Progenitor cell of endocrine pancreas (in vitro differentiated cells): ENCODE measurements at places on chromosomes 1 and 21. TPM values are rescaled to one million over a fixed set of nuclear protein-coding genes. Genes with fewer than 3 reads are reported as not detected.

GRCh38 chr1:47030170-47030805 lies 6.8 kb downstream of the CYP4X1 start:
- no peak for DNase-seq

DNA sequence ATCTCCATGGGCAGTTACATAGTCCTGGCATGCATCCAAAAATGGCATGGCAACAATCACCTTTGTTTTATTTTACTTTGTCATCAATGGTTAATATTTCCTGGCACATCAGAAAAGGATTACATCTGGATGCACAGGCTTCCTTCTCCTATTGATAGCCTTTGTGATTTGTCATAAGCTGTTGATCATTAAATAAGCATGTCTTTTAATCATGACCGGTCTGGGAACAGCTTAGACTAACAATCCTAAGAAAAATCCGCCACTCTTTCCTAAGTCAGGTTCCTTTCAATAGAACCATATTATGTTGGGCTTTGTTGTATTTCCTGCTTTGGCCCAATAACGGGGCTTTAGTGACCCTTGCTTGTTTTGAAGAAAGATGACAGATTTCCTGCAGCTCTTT lies 330.6 kb downstream of the DUSP10 start:
- no peak for DNase-seq

DNA sequence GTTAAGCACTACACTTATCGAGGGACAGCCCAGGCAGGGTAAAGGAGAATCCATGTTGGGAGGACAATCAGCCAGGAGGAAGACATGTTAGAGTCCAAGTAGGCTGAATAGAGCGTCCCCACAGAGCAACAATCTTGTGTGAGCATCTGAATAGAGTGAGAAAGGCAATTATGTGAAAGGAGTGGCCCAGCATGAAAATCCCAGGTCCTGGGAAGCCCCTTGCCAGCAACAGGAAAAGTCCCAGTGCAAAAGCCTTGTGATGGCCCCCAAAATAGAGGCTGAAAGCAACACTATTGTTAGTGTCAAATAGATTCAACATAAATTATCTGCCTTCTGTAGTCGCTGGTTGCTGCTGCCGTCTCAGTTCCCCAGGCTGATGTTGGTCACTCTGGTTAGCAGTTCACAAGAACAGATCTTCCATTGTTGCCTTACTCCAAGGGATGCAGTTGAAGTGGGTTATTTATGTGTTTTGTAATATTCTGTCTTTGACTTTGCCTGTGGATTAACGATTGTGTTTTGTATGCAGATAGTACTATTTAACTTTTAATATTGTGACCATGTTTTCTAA lies 12.1 kb upstream of the ABL2 start:
- DNase-seq: no peak

The PLA2G5 gene
- not detected in 2 replicates for total RNA-seq

The WDR3 gene
- 28.6 and 32.6 TPM in 2 replicates for total RNA-seq

The SYT14 gene
- total RNA-seq: 3.7 TPM in 2 replicates

The CD84 gene
- total RNA-seq: not detected in 2 replicates

DNA sequence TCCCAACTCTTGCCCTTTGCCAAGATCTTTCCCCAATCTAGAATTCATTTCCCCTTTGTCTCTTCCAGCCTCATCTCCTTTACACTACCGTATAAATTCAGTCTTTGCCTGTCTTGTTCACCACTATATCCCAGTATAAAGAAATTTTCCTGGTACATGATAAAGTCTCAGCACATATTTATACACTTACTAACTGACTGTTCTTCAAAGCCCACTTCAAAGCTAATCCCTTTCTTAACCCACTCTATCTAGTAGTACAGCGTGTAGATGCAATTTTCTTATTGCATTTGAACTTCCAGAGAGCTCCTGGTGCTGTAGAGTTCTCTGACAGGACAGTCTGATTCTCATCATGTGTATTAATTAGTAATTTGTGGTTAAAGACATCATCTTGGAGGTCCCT lies 78.1 kb downstream of the LRRC53 start:
- DNase-seq: no peak

DNA sequence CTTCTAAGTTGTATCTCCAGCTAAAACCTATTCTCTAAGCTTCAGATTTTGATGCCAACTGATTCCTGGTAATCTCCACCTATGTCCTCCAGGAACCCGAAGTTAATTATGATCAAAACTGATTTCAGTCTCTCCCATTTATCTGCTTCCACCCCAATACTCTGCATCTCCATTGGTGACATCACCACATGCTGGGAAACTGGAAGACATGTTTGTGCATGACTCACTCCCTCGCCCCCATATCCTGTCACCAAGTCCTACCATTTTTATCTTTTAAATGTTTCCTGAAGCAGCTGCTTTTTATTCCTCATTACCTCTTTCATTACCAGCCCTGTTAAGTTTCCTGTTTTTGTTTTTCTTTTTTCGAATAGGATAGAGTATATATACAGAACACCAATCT lies 228.5 kb downstream of the LRRC40 start:
- no peak for DNase-seq

The KCNK2 gene
- total RNA-seq: 0.42 and 0.60 TPM in 2 replicates

GRCh38 chr1:221087919-221088318 lies 208.7 kb downstream of the HLX start:
- DNase-seq: no peak

- DNase-seq: no peak
These were observed 134.9 kb upstream of the B3GALT2 start for GRCh38 chr1:193321242-193321840.

GRCh38 chr1:184593597-184593996 lies 161.1 kb downstream of the EDEM3 start:
- no peak for DNase-seq

The FNDC5 gene
- 6.3 and 7.8 TPM in 2 replicates for total RNA-seq

The PLA2G2A gene
- 2.0 and 2.4 TPM in 2 replicates for total RNA-seq

DNA sequence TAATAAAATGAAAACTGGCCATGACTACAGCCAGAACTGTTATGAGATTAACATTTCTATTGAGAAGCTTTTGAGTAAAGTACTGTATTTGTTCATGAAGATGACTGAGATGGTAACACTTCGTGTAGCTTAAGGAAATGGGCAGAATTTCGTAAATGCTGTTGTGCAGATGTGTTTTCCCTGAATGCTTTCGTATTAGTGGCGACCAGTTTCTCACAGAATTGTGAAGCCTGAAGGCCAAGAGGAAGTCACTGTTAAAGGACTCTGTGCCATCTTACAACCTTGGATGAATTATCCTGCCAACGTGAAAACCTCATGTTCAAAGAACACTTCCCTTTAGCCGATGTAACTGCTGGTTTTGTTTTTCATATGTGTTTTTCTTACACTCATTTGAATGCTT lies 164.0 kb downstream of the NEK7 start:
- no peak for DNase-seq

The USP21 gene
- total RNA-seq: 48.8 and 51.1 TPM in 2 replicates

The C4BPA gene
- total RNA-seq: not detected in 2 replicates

- no peak for DNase-seq
These were observed 41.2 kb downstream of the OLFML2B start for GRCh38 chr1:161982507-161982895.

The LHX8 gene
- 0.22 TPM in 1 of 2 replicates, not detected in the other for total RNA-seq

DNA sequence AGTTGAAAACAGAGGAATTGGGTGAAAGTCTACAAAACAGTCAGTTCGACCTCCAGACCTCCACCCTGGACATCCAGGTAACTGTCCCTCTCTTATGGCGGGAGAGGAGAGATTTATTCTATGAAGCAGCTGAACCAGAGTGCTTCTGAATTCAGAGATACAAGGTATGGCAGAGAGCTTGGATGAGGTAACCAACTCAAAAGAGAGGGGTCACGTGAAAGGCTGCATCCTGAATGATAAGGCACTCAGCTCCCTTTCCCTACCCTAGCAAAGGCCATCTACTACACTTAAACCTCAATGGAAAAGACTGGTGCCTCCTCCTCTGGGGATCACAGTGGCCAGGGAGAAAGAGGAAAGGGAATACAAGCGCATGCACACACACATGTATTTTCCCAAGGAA lies 88.4 kb upstream of the KCNA3 start:
- no peak for DNase-seq

- DNase-seq: no peak
These were observed 10.5 kb upstream of the MCOLN3 start for GRCh38 chr1:85058786-85059185.

- no peak for DNase-seq
These were observed 46.9 kb downstream of the YARS1 start for GRCh38 chr1:32770221-32770731.

The TMEM82 gene
- 0.44 and 1.4 TPM in 2 replicates for total RNA-seq

The OTUD7B gene
- total RNA-seq: 29.1 and 30.3 TPM in 2 replicates

The KRTAP10-12 gene
- total RNA-seq: not detected in 2 replicates

The IL6R gene
- total RNA-seq: 2.0 and 3.1 TPM in 2 replicates
